ENCODE measurements at places on chromosomes 13 and 19.

GRCh38 chr19:30689474-30689873, 317.3 kb downstream of the ZNF536 start:
- no peak for DNase-seq

- DNase-seq, result no peak
Observed at GRCh38 chr13:94956417-94957110, 244.2 kb upstream of the SOX21 start.

DNA sequence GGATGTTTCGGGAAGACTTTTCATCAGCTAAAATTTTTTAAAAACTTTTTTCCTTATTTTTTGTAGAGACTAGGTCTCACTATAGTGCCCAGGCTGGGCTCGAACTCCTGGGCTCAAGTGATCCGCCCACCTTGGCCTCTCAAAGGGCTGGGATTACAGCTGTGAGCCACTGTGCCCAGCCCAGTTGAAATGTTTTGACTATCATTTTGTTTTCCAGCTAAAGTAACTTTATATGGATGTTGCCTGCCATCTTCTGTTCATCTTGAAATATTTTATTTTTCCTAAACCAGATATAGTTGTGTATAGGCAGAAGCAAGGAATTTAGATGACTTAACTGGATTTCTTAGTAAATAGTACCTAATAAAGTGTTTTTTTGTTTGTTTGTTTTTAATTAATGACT, 7.0 kb downstream of the CAB39L start:
- no peak for DNase-seq

DNA sequence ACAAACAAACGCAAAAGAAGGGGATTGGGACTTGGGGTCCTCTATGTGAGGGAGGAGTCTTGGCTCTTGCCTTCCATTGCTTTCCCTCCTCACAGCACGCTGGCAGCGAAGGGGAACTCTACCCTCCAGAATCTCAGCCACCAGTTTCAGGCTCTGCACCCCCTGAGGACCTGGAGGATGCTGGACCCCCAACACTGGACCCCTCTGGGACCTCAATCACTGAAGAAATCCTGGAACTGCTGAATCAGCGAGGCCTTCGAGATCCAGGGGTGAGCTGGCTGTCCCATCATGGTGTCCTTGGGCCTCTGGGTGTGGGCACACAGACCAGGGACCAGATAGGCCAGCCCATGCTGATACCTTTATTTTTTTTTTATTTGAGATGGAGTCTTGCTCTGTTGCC, 9.6 kb downstream of the PLEKHG2 start:
- DNase-seq, result no peak

- no peak for DNase-seq
Observed at GRCh38 chr13:98581381-98581780, 4.5 kb upstream of the STK24 start.

DNA sequence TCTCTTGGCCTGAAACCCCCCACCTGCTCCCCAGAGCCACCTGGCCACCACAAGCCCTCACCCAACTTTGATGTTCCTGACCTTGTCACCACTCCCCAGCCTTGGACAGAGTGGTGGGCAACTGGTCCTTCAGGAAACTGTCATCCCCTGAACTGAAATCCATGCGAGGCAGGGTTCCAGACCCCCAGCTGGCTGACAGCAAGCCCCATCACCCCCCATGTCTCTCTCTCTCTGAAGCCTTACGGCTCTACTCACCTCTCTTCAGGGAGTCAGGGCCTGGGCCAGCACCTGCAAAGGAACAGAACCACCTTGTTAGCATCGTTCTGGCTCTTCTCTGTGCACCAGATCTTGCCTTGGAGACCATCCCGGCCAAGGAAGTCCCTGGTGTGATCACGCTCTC, 2.6 kb downstream of the LRFN1 start:
- DNase-seq, result no peak

GRCh38 chr13:52377898-52378297, 28.1 kb downstream of the THSD1 start:
- no peak for DNase-seq

- DNase-seq, result no peak
Observed at GRCh38 chr19:5627395-5627904, 4.6 kb downstream of the SAFB start.

GRCh38 chr13:112446867-112447266, 70.7 kb downstream of the SPACA7 start:
- no peak for DNase-seq

DNA sequence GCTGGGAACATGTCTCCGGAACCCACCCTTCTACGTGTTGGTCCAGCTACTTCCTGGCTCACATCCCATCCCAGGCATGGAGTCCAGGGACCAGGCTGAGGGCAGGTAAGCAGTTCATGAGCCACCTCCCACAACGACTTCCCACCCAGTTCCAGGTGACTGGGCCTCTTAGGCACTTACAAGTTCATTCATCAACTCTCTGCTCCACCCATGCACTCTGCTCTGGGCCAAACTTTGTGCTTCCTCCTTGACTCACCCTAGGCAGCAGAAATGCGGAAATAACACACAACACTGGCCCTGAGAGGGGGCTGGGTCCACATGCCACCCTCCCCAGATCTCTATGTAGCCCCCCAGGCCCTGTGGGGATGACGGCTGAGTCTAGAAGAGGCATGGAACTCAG, 20.5 kb downstream of the IQCN start:
- DNase-seq, result no peak

GRCh38 chr13:113061271-113061625, 44.3 kb upstream of the F7 start:
- no peak for DNase-seq

DNA sequence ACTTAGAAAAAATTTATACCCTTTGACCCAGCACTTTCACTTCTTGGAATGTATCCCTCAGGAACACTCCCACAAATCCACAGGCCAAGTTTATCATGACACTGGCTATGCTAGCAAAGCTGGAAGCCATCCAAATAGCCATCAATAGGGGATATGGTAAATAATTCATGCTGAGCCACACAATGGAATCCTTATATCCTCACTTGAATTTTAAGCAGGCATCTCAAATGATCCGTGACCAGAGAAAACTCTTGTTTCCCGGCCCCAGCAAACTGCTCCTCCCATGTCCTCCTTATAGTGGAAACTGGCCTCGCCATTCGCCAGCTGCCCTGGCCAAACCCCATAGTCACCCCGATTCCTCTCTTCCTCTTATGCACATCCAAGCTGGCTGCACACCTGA, 37.6 kb downstream of the GRIK5 start:
- no peak for DNase-seq

GRCh38 chr13:67966065-67966464, 735.9 kb upstream of the PCDH9 start:
- no peak for DNase-seq

DNA sequence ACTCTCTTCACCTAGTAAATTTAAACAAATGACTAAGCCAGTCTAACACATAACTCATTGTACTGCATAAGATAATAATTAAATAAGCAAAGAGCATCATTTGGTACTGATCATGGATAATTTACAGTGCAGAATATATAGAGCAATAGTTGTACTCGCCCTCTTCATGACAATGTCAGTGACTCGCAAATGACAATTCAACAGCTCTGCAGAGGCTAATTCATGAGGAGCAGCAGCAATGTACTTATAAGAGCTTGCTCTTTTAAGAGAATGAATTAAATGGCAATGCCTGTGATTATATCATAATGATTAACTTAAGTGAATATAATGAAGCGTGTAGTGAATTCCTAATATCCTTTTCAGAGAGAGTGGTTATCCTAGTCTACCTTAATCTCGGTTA, 284.5 kb upstream of the PCDH20 start:
- no peak for DNase-seq

DNA sequence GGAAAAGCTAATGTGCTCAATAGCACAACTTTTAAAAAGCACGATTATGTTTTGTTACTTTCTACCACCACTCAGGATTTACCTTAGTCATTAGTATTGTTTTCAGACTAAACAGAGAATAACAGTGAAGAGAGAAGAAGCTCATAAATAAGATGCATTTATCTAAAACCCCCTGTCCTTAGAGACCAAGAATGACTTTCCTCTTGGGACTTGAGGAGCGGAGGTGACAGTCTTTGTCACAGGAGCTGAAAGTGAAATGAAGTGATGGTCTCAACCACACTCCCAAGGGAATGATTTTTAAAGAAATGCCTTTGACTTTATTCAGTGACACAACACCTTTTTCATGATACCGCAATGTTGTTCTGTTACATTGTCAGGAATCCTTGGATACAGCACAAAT, 190.6 kb upstream of the NBEA start:
- DNase-seq, result no peak

GRCh38 chr19:21434516-21434915, 37.6 kb downstream of the ZNF493 start:
- DNase-seq, result no peak

GRCh38 chr13:113652404-113653263, 5.4 kb downstream of the ATP4B start:
- DNase-seq, result no peak

DNA sequence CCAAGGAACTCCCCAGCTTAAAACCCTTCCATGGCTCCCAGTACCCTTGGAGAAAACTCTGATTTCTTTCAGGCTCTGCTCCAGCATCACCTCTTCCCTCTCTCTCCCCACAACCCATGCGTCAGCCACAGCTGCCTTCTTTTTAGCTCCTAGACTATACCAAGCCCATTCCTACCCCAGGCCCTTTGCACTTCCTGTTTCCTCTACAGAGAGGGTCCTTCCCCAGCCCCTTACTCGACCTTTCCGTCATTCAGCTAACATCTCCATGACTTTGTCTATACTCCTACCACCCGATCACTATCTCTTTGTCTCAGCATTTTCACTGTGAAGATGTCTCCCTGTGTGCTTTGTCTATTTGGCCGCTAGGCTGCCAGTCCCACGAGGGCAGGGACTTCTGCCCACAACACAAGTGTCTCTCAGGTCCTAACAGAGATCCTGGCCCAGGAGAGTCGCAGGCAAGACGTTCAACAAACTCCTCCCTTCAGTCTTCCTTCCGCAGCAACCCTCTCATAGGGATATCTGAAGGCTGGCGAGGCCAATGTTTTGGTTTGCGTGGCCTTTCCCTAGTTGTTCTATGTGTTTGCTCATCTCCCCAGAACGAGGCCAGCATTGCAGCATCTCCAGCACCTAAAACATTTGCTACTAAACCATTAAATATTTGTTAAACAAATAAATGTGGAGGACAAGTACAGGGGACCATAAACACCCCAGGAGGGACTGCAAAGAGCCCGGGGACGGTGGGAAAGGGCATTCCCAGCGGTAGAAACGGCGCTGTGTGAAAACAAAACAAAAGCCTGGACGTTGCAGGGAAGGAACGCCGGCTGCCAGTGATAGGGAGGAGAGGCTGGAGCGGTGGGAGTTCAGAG, 816 bp downstream of the CCNP start:
- no peak for DNase-seq

- no peak for DNase-seq
Observed at GRCh38 chr19:54448040-54448773, 792 bp upstream of the LENG8 start.

- no peak for DNase-seq
Observed at GRCh38 chr13:81377921-81378320, 1037.0 kb upstream of the SPRY2 start.

DNA sequence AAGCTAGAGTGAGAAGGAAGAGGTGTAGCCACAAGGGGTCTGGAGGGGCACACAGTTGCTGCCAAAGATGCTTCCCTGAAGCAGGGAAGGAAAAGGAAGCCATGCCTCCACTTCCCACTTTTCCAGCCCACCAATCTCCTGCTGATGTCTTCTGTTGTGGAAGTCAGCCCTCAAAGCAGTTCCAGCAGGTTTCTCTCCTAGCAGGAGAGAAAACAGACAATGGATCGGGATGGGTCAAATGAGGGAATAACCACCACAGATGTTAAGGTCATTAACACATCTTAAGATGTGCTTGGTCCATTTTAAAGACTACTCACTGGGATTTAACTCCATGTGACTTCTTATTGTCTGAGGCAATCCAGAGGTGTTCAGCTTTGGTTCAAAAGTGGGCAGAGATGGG, 284.1 kb upstream of the SOX21 start:
- DNase-seq, result no peak

GRCh38 chr19:3137119-3137518, 1.3 kb downstream of the GNA15 start:
- no peak for DNase-seq

GRCh38 chr19:41248895-41249294, 15.3 kb upstream of the HNRNPUL1 start:
- no peak for DNase-seq

GRCh38 chr13:73998631-73999030, 135.6 kb downstream of the KLF12 start:
- no peak for DNase-seq

- no peak for DNase-seq
Observed at GRCh38 chr19:17933414-17934129, 757 bp downstream of the CCDC124 start.

GRCh38 chr13:94157705-94158218, 321.7 kb downstream of the DCT start:
- no peak for DNase-seq

DNA sequence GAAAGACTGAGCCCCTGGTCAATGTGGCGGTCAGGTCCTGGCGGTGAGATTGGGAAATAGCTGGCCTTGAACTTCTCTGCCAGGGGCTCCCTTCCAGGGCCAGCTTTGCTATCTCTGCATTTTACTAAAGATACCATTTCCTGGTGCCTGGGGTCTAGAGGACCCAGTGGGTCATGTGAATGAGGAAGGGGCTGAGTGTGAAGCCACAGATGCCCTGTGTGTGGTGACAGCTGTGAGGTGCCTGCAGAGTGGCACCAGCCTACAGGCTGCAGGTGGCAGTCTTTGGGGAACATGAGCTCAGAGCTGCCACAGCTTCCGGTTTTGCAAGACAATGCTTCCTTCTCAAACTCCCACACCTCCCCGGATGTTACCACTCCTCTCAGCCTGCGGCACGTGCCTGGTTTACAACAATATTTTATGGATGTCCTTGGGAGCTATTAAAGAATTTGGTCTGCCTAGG, 5.2 kb upstream of the MLNR start:
- no peak for DNase-seq

DNA sequence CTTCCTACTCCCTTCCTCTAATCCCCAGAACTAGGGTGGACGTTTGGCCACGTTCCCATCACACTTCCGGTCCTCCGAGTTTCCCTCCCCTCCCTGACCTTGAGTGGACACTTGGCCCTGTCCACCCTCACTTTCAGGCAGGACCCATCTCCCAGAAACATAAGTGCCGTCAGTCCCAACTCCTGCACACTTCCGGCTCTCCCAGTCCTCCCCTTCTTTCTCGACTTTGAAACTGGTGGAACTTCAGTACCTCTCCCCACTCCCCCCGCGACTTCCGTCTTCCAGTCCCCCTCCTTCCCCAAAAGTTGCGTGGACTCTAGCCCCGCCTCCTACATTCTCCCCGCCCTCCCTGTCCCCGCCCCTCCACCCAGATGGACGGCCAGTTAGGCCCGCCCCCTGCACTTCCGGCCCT, 278 bp upstream of the ZNF274 start:
- no peak for DNase-seq

GRCh38 chr19:39558624-39559117, 18.7 kb upstream of the EID2 start:
- no peak for DNase-seq

DNA sequence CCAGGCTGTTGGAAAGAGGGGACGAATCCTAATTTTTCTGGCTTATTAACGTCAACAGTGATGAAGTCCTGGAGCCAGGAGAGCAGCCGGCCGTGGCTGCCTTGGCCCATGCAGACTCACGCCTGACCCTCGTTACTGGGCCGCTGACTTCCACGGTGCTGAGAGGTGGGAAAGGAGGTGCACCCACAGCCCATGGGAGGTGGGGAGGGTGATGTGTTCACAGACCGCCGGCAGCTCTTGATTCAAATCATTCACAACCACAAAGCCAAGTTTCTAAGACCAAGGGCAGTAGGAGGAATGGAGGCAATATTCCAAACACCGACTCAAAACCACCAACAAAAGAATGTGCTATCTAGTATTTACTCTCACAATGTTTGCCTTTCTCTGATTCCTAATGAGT, 24.3 kb downstream of the COL4A2 start:
- DNase-seq, result no peak
